Activated CD4-positive, alpha-beta T cell treated with anti-CD3 and anti-CD28 coated beads, Interleukin-2, amount 50 U/mL, for 16 hours (primary cell): ENCODE measurements at places on chromosomes 13 and 19.

- DNase-seq: no peak
Observed at GRCh38 chr19:35773020-35773806, 2.2 kb upstream of the ARHGAP33 start.

DNA sequence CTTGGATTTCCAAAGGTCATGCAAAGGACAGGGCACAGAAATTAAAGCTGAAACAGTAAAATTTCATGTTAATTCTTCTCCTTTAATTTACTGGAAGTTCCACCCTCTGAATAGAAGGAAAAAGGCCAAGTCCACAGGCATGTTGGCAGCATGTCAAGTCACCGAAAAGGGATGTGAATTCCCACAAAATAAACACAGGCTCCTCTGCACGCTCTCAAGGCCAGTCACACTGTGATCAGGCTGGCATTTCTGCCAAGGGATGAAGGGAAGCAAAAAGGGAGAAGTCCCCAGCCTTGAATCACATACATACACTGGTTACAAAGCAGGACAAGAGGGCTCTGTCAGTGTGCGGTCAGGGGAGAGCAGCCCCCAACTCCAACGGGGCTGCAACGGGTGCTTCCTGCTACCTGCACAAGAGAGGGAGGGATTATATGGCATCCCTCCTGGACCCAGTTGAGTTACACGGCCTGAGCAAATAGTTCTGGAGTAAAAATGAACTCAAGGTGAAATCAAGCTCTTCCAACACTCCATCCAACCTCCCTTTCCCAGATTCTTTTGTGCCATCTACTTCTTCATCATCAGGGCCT is 6.9 kb downstream of the DCLK1 start:
- no peak for DNase-seq

DNA sequence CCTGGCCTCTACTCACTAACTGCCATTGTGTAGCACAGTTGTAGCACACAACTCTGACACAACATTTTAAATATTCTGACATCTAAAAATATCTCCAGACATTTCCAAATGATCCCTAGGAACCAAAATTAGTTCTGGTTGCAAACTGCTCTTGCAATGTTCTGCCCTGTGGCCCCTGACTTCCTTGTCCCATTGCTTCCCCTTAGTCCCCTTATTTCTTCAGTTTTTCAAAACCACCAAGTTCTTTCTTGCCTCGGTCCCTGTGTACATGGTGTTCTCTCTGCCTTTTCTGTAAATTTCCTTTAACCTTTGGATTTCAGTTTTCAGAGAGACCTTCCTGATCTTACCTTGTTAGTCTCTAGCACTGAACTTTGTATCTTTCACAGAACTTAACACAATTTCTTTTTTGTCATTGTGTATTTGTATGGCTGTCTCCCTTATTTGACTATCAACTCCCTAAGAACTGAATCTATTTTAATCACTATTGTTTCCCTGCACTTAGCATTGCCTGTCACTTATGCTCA is 87.6 kb upstream of the MLNR start:
- no peak for DNase-seq

GRCh38 chr13:67489016-67489415 is 258.9 kb upstream of the PCDH9 start:
- no peak for DNase-seq

GRCh38 chr19:13208672-13209483 is 58.7 kb downstream of the IER2 start:
- DNase-seq: no peak

DNA sequence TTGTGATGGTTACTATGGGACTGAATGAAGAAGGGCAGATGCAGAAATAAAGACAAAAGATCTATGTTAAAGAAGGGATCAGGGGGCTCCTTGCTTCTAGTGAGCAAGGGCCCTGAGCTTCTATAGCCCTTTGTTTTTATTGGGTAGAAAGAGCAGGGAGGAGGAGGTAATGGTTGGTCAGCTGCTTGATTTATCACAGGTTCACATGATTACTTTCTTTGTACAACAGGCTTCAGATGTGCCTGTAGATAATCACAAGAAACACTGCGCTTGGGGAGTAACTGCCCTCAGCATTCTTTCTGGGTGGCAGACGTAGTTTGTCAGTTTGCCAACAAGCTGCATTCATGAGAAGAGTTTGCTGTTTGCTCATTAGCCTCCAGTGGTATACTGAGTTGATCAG is 4.8 kb upstream of the ZNF439 start:
- DNase-seq: no peak

DNA sequence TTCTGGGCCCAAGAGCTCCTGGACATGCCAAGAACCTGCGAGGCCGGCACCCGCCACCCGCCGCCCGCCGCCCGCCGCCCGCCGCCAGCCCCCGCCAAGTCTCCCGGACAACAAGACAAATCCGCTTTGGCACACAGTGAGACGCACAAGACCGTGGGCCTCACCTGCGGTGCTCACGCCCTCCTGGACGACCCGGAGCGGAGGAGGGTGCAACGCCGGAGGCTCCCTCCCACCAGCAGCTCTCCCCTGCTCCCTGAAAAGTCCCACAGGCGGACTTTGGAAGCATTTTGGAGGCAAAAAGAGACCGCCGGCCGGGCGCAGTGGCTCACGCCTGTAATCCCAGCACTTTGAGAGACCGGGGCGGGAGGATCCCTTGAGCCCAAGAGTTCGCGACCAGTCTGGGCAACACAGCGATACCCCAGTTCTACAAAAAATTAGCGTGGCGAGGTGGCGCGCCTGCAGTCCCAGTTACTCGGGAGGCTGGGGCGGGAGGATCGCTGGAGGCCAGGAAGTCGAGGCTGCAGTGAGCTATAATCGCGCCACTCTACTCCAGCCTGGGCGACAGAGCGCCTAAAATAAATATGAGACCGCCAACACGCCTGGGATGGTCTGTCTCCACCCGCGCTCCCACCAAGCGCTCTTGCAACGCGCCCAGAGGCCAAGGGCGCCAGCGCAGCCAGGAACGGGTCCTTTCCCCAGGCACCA is 783 bp downstream of the RHPN2 start:
- no peak for DNase-seq

DNA sequence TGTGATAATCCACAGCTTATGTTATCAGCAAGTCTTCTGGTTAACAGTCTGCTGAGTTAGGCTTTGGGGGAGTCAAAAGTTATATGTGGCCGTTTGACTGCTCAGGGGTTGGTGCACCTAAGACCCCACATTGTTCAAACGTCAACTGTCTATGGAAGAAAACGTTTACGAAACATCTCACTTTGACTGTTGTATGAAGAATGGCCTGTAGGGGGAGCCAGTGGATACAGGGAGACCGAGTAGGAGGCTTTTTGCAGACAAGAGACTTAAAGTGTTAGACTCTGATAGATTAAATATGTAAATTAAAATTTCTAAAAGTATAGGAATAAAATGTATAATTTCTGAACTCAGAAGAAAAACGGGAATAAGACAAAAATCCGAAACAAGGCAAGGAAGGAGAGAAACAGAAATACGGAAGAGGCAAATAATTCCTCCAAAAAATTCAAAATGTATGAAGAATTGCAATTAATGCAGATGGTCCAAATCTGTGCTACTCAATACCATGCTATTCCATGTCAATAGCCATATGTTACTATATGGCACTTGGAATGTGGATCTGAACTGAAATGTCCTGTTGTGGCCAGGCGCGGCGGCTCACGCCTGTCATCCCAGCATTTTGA is 37.8 kb downstream of the TNFSF14 start:
- DNase-seq: peak; percentile 90

GRCh38 chr19:35828692-35829301 is 16.2 kb upstream of the PRODH2 start:
- peak; percentile 42 for DNase-seq

DNA sequence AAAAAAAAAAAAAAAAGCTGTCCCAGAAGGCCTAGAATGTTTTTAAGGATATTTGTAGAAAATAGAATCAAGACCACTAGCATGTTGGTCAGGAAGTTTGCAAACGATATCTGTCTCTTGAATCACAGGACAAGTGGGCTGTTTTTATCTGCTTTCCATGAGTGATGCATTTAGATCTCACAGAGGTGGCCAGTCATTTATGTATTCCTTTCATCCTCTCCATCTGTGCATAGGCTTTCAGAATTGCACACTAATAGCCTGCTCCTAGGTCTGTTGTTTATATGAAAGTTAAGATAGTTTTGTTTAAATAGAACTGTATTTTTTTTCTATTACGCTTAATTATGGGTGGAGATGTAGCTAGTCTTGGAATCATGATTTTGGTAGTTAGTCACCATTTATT is 289.5 kb downstream of the SHISA2 start:
- peak; percentile 41 for DNase-seq

DNA sequence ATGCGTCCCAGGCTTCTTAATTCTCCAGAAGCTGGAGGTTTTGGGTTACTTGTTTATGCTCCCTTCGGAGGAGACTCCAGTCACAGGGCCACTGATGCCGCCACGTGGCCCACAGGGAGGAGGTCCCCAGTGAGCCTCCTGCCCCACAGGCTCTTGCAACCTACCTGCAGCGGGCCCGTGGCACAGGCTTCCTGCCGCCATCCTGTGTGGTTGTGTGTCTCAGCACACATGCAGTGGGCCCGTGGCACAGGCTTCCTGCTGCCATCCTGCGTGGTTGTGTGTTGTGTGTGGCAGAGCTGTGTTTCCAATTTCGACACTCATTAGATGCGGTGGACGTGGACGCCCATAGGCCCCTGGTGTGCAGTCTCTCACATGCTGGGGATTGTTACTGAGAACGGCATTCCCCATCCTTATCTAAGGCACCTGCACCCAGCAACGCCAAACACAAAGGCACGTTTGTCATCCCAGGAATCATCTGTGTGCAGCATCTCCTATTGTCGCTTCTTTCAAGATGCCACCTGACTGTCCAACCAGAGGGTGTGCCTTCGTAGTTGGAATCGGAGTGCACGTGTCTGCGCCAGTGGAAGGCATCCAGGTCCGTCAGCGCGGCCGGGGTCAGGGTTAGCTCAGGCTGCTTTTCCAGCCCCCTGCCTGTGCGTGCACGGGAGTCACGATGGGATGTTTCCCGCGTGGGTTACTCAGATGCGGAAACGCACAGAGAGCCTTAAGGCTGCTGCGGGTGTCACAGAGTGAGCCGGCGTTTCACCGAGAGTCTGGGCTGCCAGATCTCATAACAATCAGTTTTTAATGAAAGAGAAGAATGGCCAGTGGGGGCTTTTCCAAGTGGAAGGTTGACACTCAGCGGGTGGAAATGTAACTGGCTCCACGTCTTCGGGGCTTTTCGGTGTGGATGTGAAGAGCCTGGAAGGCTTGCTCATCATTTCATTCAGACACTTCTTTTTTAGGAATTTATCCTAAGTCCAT is 119.8 kb downstream of the ATP11A start:
- DNase-seq: no peak

- DNase-seq: no peak
Observed at GRCh38 chr19:16470541-16470910, 1.2 kb downstream of the EPS15L1 start.

DNA sequence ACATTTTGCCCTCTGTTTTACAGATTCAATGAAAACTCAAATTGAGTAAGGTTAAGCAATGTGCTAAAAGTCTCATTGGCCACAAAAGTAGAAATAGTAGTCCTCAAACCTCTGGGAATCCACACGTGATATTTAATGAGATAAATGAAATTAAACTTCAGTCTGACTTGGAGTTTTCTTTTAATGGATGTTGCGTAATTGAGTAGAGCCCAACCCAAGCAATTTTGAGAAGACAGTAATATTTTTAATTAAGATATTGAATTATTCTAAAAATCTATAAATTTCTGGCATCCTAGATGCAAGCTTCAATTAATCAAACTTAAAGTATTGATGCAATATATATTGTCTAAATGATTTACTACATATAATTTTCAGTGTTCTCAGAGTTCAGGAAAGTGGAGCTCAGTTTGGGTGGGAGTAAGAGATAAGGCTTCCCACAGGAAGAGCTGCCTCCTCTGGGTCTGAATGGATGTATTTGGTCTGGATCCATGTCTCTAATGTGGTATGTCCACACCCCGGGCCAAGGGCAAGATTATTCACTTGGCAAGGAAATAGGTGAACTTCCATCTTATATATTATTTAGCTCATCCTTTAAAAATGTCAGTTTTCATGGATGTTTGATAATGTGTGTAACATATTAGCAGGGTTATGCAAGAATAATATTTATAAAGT is 6.9 kb downstream of the MBNL2 start:
- no peak for DNase-seq
